Suppressor macrophage treated with lipopolysaccharide for 4 hours (primary cell): ENCODE measurements at places on chromosomes 16 and 17.

GRCh38 chr17:44203731-44204440 is 4.2 kb upstream of the ATXN7L3 start:
- DNase-seq, result peak; percentile 73

GRCh38 chr17:43576563-43577229 is 30.6 kb upstream of the ETV4 start:
- DNase-seq, result peak; percentile 77

DNA sequence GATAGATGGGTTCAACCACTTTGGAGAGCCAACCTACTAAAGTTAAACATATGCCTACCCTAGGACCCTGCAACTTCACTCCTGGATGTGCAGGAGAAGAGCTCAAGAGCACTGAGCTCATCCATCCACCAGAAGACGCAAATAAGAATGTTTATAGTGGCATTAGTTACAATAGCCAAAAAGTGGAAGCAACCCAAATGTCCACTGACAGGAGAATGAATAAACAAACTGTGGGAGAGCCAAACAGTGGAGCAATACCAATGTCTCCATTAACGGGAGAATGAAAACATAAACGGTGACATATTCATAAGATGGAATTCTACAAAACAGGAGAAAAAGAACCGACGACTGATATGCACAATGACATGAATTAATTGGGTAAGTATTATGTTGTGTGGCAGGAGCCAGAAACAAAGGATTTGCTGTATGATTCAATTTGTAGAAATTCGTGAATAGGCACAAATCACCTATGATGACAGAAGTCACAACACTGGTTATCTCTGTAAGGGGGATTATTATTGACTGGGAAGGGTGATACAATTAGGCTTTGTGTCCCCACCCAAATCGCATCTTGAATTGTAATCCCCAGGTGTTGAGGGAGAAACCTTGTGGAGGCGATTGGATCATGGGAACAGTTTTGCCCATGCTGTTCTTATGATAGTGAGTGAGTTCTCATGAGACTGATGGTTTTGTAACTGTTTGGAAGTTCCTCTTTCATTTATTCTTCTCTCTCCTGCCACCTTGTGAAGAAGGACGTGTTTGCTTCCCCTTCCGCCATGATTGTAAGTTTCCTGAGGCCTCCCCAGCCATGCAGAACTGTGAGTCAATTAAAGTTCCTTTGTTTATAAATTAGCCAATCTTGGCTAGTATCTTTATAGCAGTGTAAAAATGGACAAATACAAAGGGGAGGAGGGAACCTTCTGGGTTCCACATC is 57.9 kb upstream of the PLCG2 start:
- DNase-seq, result peak; percentile 14

DNA sequence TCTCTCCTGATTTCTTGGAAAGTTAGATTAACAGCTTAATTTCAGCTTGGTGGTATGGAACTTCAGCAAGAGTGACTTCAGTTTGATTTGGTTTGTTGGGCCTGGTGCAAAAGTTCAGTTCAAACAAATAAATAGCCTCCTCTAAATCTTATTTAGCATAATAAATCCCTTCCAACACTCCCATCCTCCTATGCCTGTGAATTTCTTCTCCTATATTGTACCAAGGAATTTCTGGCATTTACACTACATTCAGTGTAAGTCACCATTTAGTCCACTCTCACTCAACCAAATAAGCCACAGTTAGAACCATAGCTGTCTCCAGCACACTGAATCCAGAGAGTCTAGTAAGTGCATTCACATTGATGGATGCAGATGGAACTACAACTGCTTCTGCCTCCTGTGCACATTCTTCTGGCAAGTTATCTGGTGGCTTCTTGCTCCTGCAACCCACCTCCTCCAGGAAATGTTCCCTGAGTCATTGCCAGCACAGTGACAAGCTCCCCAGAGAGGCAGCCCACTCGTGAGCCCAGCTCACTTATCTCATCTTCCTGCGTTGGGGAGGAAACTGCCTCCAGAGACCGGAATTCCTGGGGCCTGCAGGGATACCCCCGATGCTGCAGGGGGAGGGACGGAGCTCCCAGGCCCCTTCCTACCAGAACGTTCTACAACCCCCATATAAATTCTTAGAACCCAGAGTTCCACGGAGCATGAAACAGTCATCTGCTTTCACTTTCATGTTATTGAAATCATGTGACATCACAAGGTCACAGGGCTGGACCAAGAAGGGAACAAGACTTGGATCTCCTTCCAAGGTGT is 318.3 kb downstream of the PHKB start:
- peak; percentile 34 for DNase-seq

DNA sequence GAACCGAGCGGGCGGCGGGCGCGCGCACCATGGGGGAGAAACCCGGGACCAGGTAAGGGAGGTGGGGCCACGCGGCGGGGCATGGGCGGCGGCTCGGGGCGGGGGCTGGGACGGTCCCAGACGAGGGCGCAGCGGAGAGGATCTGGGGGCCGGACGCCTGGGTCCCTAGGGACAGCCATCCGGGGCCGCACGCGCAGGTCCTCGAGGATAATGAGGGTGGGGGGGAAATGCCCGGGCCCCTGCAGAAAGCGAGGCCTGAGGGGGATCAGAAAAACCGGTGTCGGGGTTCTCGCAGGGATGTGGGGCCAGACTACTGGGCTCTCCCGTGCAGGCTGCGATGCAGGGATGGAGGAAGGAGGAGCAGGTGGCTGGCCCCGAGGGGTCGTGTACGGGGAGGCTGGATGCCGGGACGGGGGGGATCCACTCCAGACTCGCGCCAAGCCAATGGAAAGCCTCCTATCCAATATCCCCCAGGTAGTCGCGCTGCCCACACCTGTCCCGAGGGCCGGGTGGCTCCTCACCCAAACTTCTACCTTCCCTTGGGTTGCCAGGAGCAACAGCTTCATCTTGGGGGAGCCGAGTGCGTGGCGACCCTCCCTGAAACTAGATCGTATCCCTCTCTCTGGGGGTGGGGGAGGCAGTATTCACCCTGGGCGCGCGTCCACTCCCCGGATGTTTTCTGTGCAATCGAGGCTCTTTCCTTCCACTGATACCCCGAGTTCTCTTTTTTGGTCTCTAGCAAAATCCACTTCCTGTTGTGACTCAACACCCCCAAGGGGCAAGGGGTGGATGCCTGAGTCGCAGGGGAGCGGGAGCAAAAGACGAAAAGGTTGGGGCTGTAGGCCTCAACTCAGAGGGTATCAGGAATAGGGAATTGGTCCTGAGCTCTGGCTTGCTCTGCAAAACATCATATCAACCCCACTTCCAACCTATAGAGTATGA is 532 bp downstream of the ARRB2 start:
- DNase-seq, result no peak

GRCh38 chr16:50550866-50551641 is 2.9 kb downstream of the NKD1 start:
- no peak for DNase-seq

- DNase-seq, result no peak
These were observed 3.8 kb downstream of the YBX2 start for GRCh38 chr17:7290685-7291084.

DNA sequence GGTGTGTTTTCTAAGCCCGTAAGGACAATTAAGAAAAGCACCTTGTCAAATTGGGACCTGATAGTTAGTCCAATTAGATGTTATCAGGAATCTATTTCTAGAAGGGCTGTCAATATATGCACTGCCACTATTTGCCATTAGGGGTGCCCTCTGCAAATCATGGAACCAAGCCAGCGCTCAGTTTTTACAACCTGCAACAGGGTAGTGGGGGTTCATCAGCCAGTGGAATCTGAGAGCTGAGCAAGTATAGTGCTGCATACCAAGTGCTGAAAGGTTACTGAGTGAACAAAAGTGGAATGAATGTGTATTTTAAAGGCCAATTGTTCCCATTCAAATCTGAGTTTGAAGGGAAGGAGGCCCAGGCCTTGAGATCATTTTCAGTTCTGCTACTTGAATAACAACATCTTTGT is 10.4 kb downstream of the PRR11 start:
- DNase-seq, result peak; percentile 25

GRCh38 chr17:10600571-10600970 is 51.1 kb upstream of the MYH2 start:
- no peak for DNase-seq
